ENCODE measurements at places on chromosomes 7 and 10.

DNA sequence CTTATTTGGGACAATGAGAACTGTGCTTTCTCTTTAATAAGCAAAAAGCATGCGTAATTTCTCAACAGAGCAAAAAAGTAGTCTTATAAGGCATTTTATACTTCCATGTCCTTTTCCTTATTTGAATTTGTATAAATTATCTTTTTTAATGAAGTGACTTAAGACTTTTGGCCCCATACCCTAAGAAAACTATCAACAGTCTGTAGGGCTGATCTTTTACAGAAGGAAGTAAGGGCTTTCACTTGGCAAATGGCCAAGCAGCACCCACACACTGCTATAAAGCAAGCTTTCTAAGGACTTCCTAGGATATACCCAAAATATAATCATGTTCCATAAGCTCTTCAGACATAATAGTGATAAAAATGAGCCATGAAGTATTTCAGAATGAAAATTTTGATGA, 3.4 kb downstream of the CRPPA start:
- DNase-seq, result no peak

DNA sequence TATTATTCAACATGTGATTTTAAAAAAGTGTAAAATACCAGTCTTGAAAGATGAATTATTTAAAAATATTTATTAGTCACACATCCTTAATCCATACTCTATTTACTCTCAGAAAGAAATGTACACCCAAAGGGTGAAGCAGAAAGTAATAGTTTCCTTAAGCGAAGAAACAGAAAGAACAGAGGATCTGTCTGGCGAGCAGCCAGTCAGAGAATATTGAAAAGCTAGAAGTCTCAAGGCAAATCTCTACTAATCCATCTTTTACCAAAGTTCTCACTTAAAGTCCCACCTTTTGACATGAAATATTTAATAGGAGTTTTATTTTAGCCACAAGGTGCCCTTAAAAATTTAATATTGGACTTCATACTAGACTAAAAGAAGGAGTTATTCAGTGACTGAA, 46.7 kb downstream of the MKX start:
- DNase-seq, result no peak

DNA sequence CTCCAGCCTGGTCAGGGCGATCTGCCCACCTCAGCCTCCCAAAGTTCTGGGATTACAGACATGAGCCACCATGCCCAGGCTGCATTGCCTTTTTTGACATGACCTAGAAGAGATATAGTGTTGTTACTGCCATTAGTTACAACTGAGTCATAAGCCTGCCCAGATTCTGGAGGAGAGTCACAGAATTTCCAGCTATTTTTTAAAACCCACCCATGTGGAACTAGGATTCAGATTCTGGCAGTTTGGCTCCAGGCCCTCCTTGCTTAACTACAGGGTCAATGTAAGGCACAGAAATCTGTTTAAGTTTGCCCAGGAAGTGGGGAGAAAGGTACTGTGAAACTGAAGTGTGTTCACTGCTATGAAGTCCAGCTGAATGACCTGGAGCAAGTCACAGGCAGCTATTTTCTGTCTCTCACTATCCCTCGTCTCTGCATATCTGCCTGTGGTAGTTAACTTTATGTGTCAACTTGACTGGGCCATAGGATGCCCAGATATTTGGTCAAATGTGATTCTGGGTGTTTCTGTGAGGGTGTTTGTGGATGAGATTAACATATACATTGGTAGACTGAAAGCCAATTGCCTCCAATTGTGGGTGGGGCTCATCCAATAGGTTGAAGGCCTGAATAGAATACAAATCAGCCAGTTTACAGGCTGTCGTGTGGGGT, 8.4 kb upstream of the MARVELD1 start:
- DNase-seq, result no peak

GRCh38 chr7:21923658-21924057, 22.0 kb downstream of the CDCA7L start:
- no peak for DNase-seq

GRCh38 chr7:69684369-69685292, 86.4 kb downstream of the AUTS2 start:
- no peak for DNase-seq

GRCh38 chr10:73218431-73219191, 28.4 kb downstream of the DNAJC9 start:
- DNase-seq, result no peak

DNA sequence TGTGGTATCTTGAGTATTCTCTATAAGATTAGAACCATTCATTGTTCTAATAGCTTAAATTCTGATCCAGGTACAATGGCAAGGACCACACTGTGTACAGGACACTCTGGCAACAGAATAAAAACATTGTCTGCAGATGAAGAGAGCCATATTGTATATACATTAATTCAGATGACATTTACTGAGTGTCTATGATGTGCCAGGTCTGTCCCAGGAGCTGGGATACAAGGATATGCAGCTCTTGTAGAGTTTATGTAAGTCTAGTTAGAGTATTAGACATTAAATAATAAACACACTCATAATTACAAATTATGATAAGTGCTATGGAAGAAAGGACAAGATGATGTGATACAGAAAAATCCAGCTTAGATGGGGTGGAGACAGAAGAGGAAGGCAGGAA, 184.1 kb downstream of the HIBADH start:
- DNase-seq, result no peak

DNA sequence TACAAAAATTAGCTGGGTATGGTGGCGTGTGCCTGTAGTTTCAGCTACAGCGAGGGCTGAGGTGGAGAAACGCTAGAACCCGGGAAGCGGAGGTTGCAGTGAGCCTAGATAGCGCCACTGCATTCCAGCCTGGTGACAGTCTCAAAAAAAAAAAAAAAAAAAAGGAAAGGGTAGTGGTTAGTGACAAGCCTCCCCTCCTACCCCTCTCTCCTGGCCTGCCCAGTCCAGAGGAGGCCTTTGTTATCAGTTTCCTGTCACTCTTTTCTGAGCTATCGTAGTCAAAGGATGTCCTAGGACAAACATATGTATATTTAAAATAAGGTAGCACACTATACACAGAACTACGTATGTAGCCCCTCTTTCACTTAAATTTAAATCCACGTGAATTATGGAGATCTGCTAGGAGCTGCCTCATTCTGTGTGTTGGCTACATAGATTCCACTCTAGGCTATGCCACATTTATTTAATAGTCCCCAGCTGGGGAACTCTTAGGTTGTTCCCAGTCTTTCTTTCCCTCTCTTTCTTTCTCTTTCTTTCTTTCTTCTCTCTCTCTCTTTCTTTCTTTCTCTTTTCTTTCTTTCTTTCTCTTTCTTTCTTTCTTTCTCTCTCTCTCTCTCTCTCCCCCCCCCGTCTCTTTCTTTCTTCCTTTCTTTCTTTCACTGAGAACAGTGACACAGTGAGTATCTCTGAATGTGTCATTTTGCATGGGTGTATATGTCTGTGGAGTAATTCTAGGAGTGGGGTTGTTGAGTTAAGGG, 3.9 kb downstream of the TSPAN15 start:
- DNase-seq, result no peak

DNA sequence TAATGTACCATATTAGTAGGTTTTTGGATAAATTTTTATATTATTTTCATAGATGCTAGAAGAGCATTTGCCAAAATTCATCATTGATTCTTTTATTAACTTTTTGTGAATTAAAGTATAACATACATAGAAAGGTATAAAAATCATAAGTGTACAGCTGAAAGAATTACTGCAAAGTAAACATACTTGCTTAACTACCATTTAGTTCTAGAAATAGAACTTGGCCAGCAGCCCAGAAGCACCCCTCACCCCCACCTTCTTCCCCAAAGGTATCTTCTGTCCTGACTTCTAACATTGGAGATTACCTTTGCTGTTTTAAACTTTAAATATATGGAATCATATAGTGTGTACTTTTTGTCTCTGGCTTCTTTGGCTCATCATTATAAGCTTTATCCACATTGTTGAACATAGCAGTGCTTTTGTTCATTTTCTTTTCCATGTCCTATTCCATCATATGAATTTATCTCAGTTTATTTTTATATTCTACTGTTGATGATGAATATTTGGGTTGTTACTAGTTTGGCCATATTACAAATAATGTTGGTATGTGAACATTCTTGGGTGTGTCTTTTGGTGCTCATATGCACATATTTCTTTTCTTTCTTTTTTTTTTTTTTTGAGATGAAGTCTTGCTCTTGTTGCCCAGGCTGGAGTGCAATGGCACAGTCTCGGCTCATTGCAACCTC, 142.8 kb downstream of the ADK start:
- DNase-seq, result no peak

Data from H9 (cell line).